Stimulated activated CD4-positive, alpha-beta T cell treated with anti-CD3 and anti-CD28 coated beads, TNF-alpha, amount 100 ng/mL, for 4 hours (primary cell): ENCODE measurements at places on chromosomes 7 and 10.
A peak's percentile ranks its signal among the peaks of the same experiment; 100 is the strongest.

DNA sequence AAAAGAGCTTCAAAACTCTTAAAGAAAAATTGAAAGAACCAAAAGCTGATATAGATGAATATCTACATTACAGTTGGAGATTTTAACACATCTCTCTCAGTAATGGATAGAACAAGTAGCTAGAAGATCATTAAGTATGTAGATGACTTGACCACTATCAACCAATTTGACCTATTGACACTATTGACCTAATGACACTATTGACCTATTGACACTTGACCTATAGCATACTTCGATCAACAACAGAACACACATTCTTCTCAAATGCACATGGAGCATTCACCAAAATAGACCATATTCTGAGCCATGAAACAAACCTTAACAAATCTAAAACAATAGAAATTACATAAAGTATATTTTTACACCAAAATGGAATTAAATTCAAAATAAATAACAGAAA is 22.3 kb downstream of the GIMAP5 start:
- DNase-seq: no peak

GRCh38 chr7:23062452-23062851 is 43.1 kb upstream of the KLHL7 start:
- no peak for DNase-seq

DNA sequence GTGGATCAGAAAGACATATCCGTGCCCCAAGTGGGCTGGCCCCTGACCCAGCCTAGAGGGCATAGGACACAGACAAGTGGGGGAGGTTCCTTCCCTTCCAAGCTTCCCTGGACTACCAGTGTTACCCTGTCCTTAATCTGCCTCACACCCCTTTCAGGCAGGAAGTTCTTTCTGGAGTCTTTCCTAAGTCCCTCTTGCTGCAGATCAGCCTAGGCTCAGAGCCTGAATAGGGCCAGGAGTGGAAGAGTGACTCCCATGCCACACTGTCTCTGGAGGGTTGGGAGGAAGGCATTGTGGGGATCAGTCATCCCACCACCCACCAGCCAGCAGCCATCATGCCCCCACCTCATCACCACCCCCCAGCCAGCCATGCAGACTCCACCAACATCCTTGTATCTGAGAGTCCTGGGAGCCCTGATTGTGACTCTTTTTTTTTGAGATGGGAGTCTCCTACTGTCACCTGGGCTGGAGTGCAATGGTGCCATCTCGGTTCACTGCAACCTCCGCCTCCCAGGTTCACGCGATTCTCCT is 22.6 kb downstream of the POLL start:
- DNase-seq: no peak

GRCh38 chr7:127865466-127865865 is 165.8 kb downstream of the LRRC4 start:
- no peak for DNase-seq

- peak; percentile 86 for DNase-seq
Observed at GRCh38 chr7:50335795-50336754, 31.6 kb downstream of the IKZF1 start.

GRCh38 chr10:130575756-130576285 is 439.6 kb downstream of the GLRX3 start:
- no peak for DNase-seq

DNA sequence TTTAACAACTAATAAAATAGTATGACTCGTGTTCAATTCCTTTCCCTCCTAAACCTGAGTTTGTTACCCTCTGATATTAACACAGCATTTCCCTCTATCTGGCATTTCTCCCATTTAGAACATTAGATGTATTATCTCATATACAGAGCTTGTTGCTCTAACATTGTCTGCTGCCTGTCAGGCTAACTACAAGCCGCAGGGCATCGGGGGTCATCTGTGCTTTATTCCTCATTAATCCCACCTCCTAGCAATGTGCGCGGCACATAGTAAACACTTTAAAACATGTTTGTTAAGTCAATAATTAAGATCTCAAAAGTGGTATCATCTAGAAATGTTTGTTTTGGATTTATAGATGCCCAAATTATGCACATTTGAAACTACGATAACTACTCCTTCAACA is 52.9 kb upstream of the NEBL start:
- no peak for DNase-seq

GRCh38 chr7:139743967-139744767 is 33.6 kb downstream of the HIPK2 start:
- DNase-seq: no peak

DNA sequence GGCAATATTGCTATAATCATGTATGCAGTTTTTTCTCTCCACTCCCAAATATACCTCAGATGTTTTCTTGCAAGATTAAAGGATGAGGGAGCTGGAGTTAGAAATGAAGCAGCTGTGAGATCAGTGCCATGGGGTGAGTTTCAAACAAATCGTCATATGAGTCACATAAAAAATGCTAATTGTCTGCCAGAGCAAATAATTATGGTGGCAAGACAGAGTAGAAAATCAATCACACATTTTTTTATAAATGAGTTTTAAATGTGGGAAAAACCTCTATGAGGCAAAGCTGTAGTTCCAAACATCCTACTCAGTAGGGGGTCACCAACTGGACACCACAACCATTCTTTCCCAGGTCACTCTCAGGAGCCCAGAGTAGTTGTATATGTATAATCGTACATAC is 55.3 kb downstream of the CH25H start:
- no peak for DNase-seq

DNA sequence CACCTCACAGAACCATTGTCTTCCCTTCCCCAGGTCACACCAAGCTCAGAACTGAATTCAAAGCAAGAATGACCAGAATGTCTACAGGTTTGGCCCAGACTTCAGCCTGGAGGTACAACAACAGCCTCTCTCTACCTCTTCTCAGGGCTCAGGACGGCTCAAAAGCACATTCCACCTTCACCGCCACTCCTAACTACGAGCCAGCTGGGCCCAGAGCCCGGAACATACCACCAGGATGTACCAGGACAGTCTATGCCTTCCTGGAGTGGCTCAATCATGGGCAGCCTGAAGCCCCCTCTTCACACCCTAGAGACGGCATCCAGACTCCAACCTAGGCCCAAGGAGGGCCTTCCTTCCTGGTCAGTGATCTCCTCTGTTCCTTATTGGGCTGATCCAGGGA is 41.6 kb downstream of the ANXA8 start:
- DNase-seq: no peak
